ENCODE measurements at places on chromosomes 5 and 9.

GRCh38 chr9:127258606-127259471 is 5.7 kb upstream of the GARNL3 start:
- no peak for DNase-seq

DNA sequence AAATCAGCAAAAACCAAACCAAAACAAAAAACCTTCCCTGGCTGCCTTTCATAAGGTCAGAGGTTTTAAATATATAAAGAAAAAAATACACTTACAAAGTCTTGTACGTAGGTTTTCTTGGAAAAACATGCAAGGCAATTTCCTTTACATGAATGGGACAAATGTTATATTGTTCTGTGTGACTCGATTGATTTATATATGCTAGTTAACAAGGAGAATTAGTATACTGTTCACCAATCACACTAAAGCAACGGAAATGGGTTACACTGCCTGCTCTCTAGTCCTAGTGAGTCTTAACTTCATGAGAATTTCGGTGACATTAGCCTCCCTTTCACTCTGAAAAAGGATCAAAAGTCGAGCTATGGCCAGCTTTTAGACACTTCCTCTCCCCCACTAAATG is 5.5 kb downstream of the GDF9 start:
- no peak for DNase-seq

- DNase-seq: peak; percentile 31
Measured at GRCh38 chr5:17305964-17306725, 88.7 kb downstream of the BASP1 start.

DNA sequence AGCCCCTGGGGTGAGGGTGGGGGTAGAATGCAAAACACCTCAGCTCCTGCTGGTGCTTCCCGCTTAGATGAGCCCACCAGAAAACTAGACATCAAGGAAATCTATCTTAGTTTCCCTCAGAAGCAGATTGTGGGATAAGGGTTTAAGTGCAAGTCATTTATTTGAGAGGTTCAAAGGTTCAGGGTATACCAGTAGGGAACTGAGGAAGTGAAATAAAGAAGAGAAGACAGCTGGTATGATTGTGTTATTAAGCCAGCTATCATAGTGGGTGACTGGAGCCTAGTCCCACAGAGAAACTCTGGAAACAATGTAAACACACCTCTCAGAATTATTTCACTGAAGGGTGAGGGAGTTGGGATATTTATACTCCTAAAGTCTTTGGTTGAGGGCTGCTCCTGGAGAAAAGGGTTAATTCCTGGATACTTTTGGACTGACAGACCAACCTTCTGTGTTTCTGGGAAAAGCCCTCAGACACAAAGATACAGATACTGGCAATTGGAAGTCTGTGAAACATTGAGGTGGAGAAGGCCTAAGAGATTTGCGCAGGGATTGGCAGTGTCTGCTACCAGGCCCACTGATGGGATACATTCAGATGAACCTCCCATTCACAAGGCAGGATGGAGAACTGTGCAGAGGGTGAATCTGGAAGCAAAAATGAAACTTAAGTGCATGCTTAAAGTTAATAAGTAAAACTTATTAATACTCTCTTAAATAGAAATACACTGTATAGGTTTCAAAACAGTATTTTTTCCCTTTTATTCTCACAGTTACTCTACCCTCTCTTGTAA is 6.4 kb upstream of the DCTN4 start:
- DNase-seq: no peak

DNA sequence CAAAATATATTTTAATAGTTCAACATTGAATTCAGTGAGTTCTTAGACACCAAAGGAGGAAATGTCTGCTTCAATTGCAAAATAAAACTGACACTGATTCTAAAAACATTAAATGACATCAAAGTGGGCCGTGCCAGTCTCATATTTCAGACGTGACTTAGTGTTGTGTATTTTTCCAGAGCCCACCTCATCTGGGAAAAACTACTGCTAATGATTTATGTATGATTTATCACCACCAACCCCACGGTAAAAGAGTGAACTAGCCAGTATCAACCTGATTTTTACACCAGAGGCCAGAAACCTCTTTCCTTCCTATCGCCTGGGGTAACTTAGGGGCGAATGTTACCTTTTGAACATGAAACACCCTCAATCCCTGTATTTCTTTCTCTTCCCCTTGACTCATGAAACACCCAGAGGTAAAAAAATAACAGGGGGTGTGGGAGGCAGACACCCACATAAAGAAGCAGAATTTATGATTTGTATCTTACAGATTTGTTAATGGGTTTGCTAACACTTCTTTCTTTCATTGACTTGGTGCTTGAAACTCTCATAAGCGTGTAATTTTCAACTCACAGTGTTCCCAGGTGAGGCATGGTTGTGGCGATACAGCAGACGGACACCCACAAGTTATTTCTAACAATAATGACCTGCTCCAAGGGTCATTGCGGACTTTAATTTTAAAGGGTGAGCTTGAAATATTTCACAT is 56.4 kb upstream of the FANCC start:
- no peak for DNase-seq

DNA sequence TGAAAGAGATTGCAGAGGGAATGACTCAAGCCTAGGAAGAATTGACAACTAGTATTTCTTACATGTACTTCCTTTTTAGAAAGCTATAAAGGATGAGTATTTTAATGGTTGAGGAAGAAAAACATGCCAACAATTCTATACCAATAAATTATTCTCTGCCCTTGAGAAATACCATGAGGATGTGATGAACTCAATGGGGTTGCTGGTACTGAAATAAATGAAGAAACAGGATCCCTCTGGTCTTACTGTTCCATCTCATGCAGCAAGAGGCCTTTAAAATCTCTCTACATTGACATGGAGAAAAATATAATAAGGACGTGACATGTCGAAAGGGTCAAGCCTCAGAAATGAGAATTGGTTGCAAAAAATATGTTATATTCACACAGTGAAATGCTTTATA is 477.3 kb downstream of the GABRG2 start:
- DNase-seq: no peak

DNA sequence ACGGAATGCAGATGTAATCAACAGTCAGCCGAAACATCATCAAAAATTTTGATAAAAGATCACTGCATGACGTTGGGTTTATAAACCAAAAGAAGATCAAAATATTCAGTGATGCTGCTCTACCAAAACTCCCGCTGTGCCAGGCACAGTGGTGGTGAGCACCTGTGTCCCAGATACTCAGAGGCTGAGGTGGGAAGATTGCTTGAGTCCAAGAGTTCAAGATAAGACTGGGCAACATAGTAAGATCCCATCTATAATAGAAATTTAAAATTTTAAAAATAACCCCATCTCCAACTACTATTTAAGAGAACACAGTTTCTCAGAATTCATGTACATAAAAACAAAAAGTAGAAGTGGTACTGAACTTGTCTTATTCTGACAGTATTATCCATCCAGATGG is 3.8 kb downstream of the LMAN2 start:
- DNase-seq: no peak

GRCh38 chr5:76983468-76983867 is 30.6 kb downstream of the CRHBP start:
- no peak for DNase-seq

- no peak for DNase-seq
Measured at GRCh38 chr5:1336749-1337488, 8.0 kb downstream of the CLPTM1L start.

GRCh38 chr9:103988821-103989220 is 105.3 kb upstream of the SMC2 start:
- no peak for DNase-seq

DNA sequence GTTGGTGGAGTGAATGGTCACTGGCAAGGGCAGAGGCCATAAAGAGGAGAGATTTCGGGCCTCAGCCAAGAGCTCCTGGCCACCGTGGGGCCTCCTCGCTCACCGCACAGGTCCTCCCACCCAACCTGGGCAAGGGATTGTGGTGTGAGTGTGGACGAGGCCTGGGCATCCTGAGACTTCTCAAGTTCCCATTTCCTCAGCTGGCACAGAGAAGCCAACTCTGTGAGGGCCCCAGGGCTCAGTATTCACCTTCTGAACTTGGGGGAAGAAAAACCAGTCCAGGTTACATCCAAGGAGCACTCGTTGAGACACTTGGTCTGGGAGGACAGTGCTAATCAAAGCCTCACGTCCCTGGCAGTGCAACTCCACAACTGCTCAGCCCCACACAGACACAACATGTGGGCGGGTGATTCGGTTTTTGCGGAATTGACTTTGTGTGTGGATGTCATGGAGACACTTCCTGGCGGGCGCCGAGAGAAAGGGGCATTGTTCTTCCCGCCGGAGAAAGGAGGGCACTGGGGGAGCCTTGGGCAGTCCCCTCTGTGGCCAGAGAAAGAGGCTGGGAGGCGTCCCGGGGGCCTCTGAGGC is 28.5 kb upstream of the NKD2 start:
- DNase-seq: no peak

- DNase-seq: no peak
Measured at GRCh38 chr9:89357331-89358197, 39.3 kb downstream of the SECISBP2 start.

DNA sequence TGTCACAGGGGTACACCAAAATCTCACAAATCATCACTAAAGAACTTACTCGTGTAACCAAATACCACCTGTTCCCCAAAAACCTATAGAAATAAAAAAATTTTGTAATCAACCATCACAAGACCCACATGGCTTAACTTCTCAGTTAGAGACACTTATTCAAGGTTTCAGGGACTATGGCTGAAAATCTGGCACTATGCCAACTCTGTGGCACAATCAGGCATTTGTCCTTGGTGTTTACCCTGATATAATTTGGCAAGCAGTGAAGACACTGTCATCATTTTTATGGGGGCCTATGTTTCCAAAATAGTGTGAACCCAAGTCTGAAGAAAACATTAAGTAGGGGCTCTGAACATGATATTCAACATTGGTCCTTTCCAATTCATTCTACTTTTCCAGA is 59.0 kb downstream of the ZNF622 start:
- DNase-seq: no peak

- DNase-seq: no peak
Measured at GRCh38 chr9:81224166-81225081, 464.9 kb downstream of the TLE1 start.

DNA sequence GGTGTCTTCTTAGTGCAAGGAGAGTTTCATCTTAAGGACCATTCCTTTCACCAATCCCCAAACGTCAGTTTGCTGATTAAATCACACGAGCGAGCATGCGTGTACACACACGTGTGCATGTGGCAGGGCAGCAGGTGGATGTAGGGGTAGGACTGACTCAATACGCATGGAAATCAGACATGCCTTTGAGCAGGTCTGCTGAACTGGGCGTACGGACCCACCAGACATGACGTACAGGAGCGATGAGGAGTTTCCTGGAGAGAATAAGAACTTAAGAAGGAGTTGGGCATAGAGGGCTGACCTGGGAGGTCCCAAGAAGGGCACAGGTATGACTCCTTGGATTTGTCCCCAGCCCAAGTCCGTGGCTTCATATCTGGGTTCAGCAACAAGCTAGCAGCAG is 170.0 kb downstream of the FGF18 start:
- DNase-seq: no peak

DNA sequence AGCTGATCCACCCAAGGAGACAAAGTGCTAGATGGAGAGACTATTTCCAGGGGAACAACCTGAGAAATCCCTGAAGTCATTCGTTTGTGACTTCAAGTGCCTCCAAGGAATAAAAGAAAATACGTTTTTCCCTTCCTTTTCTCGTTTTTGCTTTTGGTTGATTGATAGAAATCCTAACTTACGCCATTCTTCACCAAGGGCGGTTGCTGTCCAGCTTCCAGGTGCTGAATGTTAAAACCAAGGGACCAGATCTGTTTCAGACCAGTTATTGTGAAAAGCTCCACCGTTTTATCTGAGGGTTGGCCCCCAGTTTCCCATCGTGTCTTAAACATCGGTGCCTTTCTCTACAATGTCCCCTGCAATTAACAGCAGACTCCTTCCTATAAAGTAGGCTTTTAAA is 600.7 kb upstream of the SGCD start:
- DNase-seq: no peak

GRCh38 chr5:14059810-14060209 is 83.3 kb upstream of the TRIO start:
- no peak for DNase-seq

- DNase-seq: no peak
Measured at GRCh38 chr9:23322392-23322791, 503.6 kb downstream of the ELAVL2 start.

DNA sequence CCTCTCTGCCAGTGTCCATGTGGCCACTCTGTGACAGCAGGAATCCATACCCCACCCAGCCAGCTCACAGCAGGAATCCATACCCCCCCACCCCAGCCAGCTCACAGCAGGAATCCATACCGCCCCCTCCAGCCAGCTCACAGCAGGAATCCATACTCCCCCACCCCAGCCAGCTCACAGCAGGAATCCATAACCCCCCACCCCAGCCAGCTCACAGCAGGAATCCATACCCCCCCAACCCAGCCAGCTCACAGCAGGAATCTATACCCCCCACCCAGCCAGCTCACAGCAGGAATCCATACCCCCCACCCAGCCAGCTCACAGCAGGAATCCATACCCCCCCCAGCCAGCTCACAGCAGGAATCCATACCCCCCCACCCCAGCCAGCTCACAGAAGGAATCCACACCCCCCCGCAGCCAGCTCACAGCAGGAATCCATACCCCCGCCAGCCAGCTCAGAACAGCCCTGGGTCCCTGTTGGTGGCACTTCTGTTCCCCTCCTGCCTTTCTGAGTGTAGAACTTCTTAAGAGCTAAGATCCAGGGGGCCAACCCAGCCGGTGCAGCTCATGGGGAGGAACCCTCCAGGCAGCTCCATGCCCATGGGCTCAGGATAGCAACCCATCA is 8.4 kb upstream of the RXRA start:
- DNase-seq: no peak

DNA sequence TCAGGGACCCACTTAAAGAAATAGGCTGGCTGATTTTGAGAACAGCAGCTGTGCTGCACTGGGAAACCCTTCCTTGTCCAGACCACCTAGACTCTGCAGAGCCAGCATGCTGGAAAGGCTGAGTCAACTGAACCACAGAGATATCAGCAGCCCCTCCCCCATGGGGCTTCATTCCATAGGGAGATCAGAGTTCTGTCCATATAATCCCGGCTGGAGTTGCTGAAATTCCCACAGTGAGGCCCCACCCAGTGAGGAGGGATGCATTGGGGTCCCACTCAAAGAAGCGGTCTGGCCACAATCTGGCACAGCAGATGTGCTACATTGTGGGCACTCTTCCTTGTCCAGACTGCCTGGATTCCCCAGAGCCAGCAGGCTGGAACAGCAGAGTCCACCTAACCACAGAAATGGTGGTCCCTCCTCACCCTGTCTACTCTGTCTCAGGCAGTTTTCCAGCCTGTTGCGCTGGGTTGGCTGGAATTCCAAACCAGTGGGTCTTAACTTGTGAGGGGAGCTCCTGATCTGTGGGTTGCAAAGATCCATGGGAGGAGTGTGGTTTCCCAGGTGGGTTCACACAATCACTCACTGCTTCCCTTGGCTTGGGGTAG is 127.1 kb downstream of the RNF180 start:
- no peak for DNase-seq

DNA sequence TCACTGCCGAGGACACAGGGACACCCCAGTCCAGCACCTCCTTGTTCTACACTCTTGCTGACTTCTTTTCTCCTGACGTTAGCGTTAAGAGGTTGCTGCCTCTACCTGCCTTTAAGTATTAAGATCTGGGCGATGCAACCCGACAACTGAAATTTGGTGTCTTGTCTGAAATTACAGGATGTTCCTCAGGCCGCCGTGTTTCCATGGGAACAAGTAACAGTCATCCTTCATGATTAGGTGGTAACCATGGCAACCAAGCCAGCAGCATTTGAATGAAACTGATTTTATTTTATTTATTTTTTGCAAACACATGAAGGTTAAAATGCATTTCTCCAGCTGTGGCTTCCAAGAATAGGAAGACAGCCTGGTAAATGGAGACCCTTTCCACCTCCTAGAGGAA is 20.8 kb downstream of the DAB2IP start:
- DNase-seq: no peak

GRCh38 chr9:77589046-77589795 is 58.9 kb downstream of the GNA14 start:
- no peak for DNase-seq

- DNase-seq: no peak
Measured at GRCh38 chr9:126470241-126470993, 143.3 kb upstream of the LMX1B start.
